ENCODE measurements at places on chromosomes 5 and 9.

DNA sequence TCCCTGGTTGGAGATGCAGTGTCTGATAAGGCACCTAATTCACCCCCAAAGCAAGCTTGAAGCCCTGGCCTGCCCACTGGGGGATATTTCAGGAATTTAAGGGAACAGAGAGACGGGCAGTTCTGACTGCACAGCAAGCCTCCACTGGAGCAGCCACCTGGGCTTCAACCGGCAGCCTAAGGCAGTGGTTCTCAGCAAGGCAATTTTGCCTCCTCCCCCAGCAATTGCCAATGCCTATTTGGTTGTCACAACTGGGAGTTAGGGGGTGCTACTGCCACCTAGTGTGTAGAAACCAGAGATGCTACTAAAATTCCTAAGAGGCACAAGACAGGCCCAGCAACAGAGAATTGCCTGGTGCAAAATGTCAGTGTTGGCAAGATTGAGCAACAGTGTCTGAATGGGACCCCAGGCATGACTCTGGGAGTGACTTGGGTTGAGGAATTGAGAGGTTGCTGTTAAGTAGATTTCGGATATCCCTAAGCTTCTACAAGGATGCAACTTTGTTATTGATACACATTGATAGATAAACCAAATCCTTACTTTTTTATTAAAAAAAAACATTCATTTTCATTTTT is 58.7 kb upstream of the CTSL start:
- no peak for DNase-seq

DNA sequence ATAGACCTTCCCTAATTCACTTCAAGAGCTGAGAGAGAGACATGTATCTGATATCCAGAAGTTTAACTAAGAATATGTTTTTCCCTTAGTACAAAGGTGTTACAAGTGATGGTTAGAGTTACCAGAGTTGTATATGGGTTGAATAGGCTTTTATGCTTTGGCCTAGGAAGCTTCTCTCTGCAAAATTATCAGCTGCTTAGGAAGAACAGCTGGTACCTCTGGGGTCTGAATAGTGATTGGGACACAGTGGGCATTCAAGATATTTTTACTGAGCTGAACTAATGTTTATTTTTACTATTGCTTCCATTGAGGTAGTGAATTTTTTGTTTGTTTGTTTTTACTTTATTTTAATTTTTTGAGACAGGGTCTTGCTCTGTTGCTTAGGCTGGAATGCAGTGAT is 67.6 kb upstream of the BASP1 start:
- no peak for DNase-seq

DNA sequence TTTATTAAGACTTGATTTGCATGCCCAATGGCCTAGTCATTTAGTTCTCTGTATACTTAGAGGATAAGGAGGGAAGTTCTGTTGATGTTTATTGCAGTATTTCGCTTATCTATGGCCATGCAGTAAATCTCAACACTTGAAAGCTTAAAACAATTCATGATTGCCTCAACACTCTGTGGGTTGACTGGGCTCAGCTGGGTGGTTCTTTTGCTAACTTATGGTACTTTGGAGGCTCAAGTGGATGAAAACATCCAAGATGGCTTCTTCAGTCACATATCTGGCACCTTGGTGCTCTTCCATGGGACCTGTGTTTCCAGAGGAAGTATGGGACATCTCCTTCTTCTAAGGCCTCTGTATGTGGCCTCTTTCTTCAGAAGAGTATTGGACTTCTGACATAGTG is 10.3 kb upstream of the ROR2 start:
- no peak for DNase-seq

GRCh38 chr9:106421772-106422171 is 441.2 kb upstream of the ZNF462 start:
- DNase-seq, result no peak

- DNase-seq, result no peak
Observed at GRCh38 chr5:15968993-15969392, 210.6 kb downstream of the MARCHF11 start.

- DNase-seq, result peak; percentile 96
Observed at GRCh38 chr5:67301285-67301903, 104.8 kb upstream of the CD180 start.

- no peak for DNase-seq
Observed at GRCh38 chr5:113361701-113362100, 73.1 kb downstream of the TSSK1B start.

- no peak for DNase-seq
Observed at GRCh38 chr9:25994605-25995004, 316.4 kb upstream of the TUSC1 start.

DNA sequence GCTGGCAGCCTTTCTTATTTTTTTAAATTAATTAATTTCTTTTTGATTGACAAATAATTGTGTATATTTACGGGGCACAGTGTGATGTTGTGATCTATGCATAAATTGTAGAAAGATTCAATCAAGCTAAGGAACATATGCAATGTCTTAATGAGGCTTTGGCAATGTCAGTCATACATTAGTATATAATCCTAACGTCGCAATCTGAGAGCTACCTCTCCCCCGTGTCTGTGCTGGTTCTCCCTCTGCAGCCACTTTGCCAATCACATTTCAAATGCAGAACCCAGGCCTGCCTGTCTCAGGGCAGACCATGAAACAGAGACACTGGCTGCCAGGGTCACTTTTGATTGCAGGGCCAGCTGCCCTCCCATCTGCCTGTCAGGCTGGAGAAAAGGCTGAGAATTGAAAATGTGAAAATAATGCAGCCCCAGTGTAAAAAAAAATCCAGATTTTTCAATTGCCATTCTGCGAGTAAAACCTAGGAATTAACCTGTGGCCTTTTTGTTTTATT is 56.3 kb downstream of the SLC24A2 start:
- DNase-seq, result no peak

GRCh38 chr9:127520941-127521918 is 69.9 kb downstream of the LRSAM1 start:
- peak; percentile 94 for DNase-seq

GRCh38 chr5:63263411-63263810 is 684.8 kb downstream of the LRRC70 start:
- DNase-seq, result peak; percentile 34

GRCh38 chr9:96408409-96409280 is 9.5 kb downstream of the ZNF367 start:
- no peak for DNase-seq

DNA sequence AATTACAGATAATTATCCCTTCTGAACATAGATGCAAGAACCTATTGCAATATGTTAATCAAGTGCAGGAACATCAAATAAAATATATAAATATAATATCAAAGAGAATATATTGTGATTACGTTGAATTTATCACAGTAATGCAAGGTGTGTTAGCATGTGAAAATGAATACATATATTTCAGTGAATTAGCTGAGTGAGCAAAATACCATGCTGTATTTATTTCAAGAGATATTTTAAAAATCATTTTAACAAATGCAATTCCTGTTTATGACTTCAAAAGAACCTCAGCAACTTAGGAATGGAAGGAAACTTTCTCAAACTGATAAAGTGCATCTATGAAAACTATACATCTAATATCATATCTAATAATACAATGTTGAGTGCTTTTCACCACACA is 856.9 kb upstream of the PTPRD start:
- DNase-seq, result no peak

DNA sequence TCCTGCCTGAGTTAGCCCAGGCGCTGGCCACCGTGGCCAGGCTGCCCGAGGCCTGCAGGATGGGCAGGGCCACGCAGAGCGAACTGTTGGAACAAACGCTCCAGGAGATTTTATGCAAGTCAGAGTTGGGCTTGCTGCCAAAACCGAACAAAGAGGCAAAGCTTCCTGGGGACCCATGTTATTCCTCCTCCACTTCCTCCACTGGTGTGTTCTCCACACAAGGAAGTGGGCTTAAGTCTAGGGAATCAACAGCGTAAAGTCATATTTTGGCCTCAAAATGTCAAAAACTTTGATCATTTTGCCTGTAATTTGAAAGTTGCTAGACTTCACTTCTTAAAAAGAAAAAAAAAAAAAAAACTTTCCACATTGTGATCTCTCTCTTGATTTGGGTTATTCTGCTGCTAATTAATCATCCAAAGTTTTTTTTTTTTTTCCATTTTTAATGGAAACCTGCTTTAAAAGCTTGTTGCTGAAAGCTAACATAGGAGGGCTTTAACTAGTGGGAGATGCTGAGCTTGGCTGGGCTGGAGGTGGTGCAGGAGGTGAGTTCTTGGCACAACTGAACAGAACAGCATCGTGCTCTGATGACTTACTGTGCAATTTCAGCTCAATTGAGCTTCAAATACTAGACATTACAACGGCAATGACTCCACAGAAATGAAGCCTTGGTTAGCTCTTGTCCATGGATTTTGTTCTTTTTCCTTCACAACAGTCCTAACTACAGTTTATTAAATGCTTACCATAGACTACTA is 73.0 kb downstream of the PTPDC1 start:
- DNase-seq, result peak; percentile 91

DNA sequence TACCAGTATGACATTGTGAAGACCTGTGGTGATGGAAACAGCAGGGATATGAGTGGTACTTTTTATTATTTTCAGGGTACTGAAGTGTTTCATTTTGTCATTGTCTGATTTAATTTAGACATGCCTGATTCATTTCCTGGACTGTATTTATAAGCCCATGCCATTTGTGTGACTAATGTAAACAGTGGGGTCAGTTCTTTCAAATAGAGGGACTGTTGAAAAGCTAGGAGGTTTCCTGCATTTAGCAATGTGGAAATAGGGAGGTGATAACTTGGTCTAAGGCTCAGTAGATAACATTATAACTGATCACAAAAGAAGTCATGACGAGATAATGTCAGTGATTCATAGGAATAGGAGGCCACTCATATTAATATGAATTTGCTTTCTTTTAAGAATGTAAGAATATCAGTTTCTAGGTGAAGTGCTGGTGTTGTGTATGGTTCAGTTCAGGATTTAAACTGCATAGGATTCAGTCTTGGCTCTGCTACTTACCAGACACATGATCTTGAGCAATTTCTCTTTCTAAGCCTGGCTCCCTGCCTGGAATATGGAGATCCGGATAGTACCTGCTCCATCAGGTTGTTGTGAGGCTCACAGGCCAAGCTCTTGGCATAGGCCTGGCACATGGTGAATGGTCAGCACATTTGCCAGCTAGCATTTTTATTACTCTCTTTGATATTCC is 7.5 kb downstream of the RASGRF2 start:
- peak; percentile 92 for DNase-seq

- DNase-seq, result no peak
Observed at GRCh38 chr5:132853790-132854189, 12.5 kb downstream of the GDF9 start.

DNA sequence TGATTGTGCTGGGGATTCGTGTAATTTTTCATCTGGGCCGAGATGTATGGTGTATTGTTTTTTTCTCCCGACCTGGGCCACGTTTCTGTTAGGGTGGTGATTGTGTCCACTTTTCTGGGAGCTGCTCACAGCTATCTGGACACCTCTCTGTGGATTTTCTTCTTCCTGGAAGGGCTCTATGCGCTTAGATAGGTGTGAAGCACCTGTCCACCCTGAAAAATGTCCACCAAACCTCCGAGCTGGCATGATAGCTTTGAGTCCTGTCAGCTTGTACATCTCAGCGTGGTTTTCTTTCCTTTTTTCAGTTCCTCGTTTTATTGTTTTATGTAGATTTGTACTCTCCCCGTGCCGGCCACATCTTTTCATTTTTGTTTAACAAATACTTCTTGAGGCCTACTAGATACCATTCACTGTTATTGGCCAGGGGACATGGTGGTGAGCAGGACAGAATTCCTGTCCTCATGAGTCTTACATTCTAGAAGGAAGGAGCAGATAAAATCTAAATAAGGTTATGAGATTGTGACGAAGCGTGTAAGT is 1.1 kb downstream of the UGCG start:
- DNase-seq, result no peak

- DNase-seq, result peak; percentile 96
Observed at GRCh38 chr5:74251141-74252035, 389.1 kb downstream of the ENC1 start.

DNA sequence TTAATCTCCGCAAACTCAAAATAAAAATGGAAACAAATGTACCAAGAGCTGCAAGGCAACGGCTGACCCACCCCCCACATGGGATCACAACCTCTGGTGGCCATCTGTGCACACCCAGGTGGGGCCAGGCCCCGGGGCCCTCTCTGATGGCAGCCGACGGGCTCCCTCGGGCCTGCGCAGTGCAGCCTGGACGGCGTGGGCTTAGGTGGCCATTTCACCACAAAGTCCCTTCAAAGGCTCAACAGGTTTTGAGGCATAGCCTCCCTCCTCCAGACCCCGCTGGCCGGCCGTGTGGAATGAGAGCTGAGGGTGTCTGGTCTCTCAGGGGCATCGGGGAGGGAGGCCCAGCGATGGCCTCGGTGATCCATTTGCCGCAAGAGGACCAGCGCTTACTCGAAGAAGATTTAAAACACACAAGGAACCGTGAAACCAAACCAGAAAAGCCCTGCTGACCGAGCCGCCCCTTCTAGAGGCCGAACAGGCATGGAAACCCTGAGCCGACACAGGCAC is 42.7 kb upstream of the CEP72 start:
- no peak for DNase-seq

GRCh38 chr5:74629326-74629725 is 11.2 kb downstream of the ENC1 start:
- no peak for DNase-seq

DNA sequence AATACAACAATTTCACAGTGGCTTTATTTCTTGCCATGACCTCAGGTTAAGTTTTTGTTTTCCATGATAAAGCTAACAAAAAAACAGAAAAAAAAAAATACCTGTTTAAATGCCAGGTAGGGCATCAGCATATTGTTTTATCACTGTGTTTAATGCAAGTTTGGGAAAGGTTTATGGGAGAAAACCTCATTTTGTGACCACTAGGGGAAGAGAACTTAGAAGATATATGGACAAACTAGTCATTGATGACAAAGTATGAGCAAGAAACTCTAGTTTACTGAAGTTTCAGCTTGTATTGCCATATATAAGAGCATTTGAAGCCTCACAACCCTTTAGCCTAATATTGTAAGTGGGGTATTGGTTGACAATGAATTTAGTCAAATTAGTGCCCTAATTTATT is 1431.4 kb upstream of the CDH18 start:
- no peak for DNase-seq

DNA sequence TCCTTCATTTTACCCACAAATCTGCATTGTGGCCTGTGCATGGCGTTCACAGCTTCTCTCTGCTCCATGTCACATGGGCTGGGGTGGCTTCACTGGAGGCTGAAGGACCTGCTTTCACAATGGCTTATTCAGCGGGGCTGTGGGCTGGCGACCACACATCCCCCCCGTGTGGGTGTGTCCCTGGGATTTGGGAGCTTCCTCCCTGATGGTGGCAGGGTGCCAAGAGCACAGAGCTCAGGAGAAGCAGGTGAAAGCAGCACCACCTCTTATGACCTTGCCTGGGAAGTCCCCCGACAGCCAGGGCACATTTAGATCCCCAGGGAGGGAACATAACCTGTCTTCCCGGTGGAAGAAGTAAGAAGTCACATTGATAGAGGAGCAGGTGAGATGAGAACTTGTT is 5.0 kb upstream of the MED10 start:
- DNase-seq, result no peak
